NCI-H1092 treated with DMSO at 0.1 percent for 48 hours (cell line): ENCODE measurements at places on chromosomes 1 and 21.

DNA sequence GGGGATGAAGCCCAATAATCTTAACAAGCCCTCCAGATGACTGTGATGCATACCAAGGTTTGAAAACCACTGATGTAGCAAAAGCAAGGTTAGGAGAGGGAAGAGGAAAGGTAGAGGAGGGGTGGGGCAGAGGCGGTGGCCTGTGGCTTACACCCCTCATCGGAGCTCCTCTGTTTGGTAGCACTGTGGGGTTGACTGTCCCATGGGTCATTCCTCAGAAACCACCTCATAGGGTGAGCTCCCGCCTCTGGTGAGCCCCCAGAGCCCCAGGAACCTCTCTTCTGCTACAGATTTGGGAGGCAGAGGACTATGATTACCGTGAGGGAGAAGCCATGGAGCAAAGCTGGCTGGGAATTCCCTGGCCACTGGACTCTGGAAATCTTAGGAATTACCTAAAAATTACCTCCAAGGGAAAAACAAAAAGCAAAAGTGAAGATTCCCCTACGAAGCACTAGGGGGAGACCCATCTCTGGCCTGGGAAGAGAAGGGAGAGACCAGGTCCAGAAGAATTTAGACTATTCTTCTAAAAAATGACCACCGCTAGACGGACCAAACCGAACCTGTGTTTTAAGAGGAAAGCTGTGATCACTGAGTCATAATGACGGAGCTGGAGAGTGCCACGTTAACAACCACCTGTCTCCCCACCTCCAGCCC is 1.5 kb upstream of the RASSF5 start:
- DNase-seq: no peak

DNA sequence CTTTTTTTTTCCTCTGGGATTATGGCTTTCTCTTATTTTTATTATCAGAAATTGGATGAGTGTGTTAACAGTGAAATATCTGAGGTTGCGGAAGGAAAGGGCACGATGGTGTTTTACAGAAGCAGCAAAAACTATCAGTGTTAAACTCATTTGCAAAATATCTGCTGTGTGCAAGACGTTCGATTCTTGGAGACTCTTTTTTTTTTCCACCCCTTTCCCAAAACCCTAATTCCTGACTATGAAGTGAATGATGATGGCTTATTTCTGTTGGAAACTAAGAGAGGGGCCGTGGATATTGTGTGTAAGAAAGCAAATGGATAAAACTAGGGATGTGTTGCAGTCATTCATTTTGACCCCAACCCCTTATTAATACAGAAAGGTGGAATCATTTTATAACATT is 677 bp downstream of the NCAM2 start:
- no peak for DNase-seq

GRCh38 chr1:156936191-156936590 is 15.8 kb downstream of the LRRC71 start:
- no peak for DNase-seq

- no peak for DNase-seq
Observed at GRCh38 chr1:78540048-78540447, 49.3 kb downstream of the PTGFR start.

DNA sequence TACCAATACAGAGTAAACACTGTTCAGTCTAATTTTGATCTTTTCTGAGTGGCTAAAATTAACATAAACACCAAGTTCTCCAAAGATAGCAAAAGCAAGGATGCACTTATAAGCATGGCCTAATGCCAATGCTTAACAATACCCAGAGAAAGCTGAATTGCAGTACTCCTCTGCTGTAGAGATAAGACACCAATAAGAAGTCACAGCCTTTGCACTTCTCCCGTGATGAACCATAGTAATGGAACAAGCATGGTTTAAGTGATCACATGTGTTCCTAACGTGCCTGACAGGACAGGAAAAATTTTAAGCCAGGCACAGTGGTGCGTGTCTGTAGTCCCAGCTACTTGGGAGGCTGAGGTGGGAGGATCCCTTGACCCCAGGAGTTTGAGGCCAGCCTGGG is 5.6 kb downstream of the PRDX1 start:
- no peak for DNase-seq

DNA sequence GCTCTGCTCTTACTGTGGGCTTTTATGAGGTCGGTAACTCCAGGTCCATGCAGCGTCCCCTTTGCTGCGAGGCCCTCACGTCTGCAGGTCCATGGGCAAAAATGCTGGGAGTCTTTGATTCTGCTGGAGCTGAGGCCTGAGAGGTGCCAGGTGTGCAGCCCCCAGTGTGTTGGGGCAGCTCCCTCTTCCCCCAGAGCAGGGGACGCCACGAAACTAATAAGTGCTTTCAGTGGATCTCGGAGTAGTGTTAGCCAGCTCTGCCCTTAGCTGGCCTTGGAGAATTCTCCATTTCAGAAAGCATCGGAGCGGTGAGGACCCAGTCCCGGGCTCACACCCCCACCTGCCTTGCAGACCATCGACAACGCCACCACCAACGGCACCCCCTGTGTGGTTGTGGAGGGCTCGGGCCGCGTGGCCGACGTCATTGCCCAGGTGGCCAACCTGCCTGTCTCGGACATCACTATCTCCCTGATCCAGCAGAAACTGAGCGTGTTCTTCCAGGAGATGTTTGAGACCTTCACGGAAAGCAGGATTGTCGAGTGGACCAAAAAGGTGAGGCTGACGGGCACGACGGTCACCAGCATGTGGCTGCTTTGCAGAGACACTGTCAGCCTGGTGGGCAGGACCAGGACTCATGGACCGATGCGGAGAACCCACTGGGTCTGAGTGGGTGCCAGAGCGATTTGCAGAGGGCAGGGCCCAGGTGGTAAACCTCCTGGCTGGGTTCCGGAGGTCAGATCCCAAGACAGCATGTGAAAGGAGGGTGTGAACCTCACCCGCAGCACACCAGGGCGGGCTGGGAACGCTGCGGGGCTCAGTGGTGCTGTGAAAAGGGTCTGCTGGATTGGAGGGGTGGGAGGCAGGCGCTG is 25.5 kb downstream of the TRPM2 start:
- no peak for DNase-seq

DNA sequence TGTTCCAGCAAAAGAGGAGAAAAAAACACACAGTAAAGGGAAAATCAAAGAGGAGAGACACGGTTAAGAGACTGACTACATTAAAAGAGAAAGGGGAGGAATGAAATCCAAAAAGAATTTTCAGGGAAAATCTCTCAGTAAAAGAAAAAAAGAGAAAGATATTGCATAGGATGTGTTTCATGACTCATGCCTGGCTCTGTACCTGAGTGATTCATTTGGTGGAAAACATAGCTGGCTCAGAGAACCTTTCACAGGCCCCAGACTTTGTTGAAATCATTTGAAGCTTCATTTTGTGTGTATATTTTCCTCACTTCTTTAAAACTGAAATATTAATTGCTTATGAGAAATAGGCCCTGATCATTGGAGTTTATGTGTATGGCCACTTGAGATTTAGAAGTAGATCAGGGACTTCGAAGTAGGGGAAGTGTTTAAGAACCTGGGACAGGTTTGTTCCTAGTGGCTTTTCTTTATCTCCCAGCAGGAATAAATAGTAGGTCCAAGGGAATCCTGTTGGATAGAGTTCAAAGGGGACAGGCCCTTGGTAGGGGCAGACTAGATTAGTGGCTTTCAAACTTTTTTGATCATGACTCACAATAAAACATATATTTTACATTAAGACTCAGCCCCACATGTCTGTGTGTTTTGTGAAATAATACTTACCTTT is 239.1 kb upstream of the SGIP1 start:
- DNase-seq: no peak

DNA sequence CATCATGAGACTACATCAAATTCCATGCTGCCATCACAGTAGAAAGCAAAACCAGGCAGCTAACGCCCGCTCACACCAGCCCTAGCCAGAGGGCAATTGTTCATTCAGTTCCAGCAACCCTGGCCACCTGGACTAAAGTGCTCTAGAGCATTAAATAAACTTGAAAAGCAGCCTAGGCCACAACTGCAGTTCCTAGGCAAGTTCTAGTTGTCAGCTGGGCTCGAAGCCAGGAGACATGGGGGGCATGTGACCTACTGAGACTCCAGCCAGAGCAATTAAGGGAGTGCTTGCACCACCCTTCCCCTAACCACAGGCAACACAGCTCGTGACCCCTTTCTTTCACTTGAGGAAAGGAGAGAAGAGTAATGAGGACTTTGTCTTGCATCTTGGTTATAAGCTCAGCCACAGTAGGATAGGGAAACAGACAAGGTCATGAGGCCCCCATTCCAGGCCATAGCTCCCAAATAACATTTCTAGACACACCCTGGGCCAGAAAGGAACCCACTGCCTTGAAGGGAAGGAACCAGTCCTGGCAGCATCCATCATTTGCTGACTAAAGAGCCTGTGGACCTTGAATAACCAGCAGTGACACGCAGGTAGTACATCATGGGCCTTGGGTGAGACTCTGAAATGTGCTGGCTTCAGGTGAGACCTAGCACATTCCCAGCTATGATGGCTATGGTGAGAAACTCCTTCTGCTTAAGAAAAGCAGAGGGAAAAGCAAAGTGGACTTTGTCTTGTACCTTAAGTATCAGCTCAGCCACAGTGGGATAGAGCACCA is 77.0 kb downstream of the ZZZ3 start:
- no peak for DNase-seq

DNA sequence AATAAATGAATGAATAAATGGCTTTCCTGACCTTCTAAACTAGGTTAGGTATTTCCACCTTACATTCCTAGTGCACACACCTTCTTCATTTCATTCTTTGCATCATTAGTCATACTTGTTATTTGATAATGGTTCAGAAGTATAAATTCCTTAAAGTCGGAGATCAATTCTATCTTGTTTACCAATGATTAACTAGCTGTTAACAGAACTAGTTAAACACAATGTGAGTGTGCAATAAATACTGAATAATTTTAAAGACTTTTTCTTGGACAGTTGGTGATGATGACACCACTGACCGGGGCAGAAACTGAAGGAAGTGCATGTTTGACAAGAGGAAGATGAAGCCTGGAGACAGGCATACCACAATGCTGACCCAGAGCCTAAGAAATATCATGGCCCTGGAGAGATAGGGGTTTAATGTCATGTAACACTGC is 207.1 kb upstream of the DEPDC1 start:
- DNase-seq: no peak

DNA sequence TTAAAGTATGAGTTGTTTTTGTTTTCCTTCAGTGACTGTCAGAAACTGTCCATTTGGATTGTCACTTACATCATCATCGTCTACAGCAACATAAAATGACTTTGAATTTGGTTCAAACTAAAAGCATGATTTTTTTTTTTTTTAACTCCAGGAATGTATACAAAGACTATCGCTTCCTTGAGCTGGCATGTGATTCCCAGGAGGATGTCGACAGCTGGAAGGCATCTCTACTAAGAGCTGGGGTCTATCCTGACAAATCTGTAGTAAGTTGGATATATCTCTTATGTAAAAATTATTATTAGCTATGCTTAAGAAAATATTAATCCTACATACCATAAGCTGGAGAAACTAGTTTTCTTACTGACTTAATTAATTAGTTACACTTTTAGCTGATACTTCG is 111.9 kb upstream of the C1orf105 start:
- no peak for DNase-seq

DNA sequence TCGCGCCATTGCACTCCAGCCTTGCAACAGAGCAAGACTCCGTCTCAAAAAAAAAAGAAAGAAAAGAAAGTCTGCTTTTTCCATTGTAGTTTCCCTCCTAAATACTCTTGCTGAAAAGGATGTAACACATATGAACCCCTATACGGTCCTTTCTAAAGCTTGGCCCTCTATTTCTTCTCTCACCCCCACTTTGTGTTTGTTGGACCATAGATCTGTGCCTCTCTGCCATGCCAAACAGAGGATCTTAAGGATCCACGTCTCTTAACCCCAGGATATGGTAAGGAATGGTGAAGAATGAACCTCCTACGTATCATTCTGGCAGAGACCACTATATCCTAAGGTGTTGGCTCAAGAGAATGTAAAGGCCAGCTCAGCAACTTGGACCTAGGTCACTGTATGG is 18.7 kb upstream of the LAX1 start:
- DNase-seq: no peak

- no peak for DNase-seq
Observed at GRCh38 chr21:46498335-46499050, 39.8 kb downstream of the DIP2A start.

- DNase-seq: no peak
Observed at GRCh38 chr1:27113861-27114260, 41.1 kb downstream of the SLC9A1 start.

DNA sequence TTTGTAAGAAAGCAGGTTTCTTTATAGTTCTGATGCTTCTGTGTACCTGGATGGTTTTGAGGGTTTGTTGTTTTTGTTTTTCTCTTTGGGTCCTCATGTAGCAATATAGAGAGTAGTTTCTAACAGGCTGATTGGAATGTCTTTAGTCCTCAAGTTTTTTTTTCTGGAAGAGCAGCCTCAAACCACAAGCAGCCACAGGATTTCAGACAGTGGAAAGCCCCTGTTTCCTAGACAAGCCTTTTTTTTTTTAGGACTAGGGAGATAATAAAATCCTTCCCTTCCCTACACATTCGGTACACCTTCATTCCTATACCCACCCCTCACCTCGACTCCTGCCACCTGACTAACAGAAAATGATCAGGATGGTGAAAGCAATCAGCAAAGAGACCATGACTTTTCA is 47.6 kb downstream of the ACP6 start:
- DNase-seq: no peak

GRCh38 chr1:73868810-73869336 is 329.1 kb downstream of the LRRIQ3 start:
- DNase-seq: no peak
